Fibroblast of skin of back (primary cell): ENCODE measurements at places on chromosomes 2 and 18.

DNA sequence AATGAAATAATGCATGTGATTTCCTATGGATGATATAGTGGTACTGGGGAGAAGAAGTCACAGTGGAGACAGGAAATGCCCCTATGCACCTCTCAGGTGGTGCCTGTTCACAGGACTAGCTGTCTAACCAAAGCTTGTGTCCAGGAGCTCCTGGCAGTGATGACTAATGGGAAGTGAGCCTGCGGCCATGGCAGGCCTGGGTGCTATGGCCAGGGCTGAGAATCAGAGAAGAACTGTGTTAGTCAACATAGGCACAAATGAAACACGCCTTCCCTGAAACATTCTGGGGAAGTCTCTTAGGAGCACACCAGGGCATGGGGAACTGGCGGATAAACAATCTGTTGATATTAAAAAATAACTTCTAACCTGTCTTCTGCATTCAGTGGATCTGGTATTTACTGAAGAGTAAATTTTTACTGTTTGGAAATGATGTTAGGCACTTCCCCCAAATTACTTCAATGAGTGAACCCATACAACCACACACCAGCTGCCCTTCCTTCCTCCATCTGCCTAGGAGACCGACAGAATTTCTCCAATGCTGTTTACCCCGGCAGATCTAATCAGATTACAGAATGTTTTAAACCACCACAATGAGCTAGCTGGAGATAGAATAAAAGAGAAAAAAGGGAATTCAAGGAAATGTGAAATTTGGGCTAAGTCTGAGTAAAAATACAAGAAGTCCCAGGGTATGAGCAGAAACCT, 67.4 kb downstream of the MEP1B start:
- DNase-seq, result no peak

DNA sequence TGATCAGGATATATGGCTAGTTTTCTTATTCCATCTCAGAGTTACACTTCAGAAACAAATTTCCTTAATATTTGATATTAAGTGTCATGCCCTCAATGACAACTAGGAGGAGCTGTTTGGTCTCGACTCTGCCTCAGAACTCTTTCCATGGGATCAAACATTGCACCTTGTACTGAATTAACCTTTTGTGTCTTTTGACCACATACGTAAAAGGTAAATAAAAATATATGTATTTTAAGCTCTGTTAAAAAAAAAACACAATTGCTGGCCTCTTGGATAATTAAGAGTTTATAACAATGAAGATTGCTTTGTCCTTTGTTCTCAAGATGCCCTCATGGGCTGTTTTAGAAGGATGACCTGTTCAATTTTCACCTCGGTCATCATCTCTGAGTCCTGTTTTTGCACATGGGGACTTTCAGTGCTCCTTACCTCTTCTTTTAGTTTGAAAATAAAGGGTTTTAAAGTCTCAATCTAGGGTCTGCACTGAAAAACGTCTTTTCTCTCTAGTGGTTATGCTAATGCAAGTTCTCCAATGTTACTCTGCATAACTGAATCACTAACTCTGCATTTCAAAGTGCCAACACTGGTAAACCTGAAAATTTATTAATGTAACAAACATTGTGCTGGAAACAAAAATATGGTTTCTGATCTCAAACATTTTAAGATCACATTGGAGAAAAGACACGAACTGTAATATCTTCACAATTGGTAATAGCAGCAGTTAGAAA, 18.8 kb upstream of the FN1 start:
- no peak for DNase-seq

- DNase-seq, result no peak
Measured at GRCh38 chr2:215405722-215406581, 29.9 kb downstream of the FN1 start.

DNA sequence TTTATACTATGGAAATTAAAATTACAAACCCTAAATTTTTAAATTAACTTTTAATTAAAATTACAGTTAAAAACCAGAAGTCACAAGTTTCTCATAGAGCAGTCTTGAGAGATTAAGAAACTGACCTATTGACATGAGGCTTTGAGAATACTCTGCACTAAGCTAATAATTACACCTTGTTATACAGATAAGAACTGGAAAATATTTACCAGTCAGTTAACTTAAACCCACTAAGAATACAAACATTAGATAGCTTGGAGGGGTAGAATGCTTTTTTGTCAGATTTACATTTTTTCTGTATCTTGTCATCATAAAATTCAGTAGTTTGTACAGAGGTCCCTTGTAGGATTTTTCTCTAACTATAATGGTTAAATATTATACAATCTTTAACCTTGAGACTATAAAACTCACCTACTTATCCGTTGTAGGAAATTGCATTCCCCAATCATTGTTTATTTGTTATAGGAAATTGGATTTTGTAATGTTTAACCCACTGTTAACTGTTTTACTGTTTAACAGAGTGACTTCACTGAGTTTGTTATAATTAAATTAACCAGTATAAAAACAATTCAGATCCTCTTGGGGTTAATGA, 219.7 kb upstream of the PKDCC start:
- DNase-seq, result no peak
